ENCODE measurements at places on chromosomes 5 and 9.
A peak's percentile ranks its signal among the peaks of the same experiment; 100 is the strongest.

GRCh38 chr9:17013010-17013409 lies 121.8 kb upstream of the CNTLN start:
- no peak for DNase-seq

- DNase-seq: no peak
Observed at GRCh38 chr9:131743096-131743495, 3.2 kb upstream of the RAPGEF1 start.

GRCh38 chr5:88732862-88733261 lies 150.1 kb downstream of the MEF2C start:
- no peak for DNase-seq

GRCh38 chr5:151224372-151224771 lies 480 bp upstream of the CCDC69 start:
- DNase-seq: no peak

DNA sequence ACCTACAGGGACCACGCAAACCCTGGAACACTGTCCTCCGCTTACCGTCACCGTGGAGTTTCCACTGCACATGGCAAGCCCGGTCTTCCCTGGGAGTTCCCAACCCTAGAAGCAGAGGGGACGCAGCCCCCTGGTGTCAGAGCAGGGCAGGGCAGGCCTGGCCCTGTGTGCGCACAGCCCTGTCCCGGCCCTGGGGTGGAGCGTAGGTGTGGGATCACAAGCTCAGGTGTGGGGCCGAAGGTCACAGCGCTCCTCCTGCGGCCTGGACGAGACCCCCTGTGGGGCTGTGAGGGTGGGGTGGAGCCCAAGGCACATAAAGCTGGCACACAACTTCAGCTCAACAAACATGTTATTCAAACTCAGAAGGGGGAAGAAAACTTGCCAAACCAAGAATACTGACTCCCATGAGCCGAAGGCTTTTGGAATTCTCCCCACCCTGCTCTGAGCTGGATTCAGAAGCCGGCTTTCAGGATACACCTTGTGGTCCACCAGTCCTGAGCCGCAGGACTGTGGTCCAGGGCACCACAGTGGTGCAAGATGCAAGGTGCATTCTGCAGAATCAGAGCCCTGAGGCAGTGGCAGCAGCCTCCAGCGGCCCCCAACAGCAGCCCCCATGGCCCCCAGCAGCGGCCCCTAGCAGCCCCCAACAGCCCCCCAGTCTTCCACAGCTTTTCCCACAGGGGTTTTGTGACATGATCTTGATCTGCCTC lies 11.8 kb upstream of the EXOC3 start:
- DNase-seq: peak; percentile 58

DNA sequence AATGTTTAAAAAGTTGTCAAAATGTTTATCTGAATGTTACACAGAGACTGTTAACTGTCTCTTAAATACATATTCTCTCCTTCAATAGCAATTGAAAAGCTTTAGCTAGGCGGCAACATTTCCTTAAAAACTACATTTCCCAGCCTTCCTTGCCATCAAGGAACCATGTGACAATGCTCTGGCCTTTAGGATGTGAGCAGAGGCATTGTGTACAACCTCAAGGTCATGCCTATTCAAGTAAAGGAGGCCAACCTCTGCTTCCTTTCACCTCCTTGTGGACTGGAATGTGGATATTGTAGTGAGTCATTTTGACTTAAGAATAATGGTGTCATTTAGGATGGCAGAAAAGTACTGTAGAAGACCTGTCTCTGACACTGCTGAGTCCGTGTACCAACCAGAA lies 23.7 kb upstream of the MROH2B start:
- no peak for DNase-seq

DNA sequence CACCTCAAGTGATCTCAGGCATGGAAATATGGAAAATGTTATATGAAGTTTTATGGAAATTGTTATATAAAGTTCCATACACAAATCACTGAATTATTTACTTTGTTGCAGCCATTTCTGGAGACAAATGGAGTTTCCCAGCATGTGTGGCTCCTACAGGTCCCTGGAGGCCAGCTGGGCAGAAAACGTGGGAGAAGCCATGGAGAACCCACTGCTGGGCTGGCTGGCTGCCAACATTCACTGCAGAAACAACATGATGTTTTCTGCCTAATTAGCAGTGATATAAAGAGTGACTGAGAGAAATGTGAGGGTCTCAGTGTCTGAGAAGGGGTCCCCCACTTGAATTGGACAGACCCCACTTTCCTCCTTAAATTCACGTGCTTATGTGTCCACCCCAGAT lies 208.8 kb upstream of the IRX2 start:
- no peak for DNase-seq

GRCh38 chr5:109877670-109878045 lies 187.9 kb downstream of the MAN2A1 start:
- DNase-seq: no peak

DNA sequence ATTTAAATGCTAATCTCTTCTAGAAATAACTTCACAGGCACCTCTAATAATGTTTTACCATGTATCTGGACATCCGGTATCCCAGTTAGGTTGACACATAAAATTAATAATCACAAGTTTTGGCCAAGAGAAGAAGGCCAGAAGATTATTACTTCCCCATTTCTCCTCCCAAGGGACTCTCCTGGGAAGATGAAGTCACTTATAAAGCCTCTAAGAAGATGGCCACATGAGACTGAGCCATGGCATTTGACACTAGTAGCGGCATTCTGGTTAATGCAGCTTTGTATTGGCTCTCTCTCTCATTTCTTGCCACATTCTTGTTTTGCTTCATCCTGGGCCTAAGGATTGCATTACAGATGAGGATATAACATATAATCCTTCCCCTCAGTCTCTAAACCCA lies 34.5 kb upstream of the RASA1 start:
- DNase-seq: no peak

DNA sequence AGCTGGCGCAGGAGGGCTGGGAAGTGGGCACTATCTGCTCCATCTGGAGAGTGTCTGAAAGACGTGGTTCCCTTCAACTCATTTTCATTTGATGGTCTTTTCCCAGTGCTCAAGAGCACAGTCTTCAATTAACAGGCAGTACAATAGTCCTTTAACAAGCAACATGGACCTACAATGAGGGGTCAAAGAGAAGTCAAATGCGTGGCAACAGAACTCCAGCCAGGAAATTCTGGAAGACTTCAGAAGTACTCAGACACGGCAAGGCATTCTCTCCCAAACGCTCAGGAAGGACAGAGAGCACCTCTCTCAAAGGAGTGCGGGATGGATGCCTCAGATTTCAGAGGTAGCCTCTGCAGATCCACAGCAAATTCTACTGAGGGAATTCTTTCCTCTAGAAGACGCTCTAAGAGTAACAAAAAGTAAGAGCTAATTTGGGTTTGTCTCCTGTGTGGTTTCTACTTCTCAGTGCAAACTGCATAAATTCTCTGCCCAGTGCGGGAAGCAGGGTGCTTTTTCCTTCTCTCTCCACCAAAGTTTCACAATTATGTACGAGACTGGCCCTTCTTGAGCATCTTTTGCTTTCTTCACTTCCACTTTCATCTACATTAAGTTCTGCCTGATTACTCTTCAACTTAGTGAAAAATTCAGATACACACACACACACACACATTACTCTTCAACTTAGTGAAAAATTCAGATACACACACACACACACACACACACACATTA lies 56.4 kb downstream of the LHFPL2 start:
- DNase-seq: no peak

DNA sequence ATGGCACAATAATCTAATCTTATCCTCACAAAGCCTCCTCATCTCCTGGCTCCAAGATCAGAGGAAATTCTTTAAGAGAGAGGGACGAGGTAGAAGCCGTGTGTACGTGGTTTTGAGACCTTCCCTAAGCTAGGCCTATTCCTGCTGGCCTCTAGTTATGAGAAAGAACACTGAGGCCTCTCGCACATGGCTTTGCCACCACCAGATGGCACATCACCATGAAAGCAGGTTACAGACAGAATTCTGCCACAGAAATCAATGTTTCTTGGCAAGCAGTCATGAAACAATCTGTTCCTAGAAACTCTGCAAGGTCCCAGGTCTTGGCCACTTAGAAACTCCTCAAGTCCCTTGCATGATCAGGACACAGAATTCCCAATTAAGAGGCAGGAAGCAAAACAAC lies 268.2 kb upstream of the TAS2R1 start:
- no peak for DNase-seq

- no peak for DNase-seq
Observed at GRCh38 chr5:96384353-96384752, 48.7 kb downstream of the PCSK1 start.

GRCh38 chr5:18497089-18497488 lies 862.8 kb downstream of the TAF11L14 start:
- DNase-seq: no peak

GRCh38 chr9:99699396-99699795 lies 122.3 kb upstream of the NR4A3 start:
- no peak for DNase-seq

GRCh38 chr5:6405591-6405990 lies 27.2 kb upstream of the MED10 start:
- DNase-seq: no peak

DNA sequence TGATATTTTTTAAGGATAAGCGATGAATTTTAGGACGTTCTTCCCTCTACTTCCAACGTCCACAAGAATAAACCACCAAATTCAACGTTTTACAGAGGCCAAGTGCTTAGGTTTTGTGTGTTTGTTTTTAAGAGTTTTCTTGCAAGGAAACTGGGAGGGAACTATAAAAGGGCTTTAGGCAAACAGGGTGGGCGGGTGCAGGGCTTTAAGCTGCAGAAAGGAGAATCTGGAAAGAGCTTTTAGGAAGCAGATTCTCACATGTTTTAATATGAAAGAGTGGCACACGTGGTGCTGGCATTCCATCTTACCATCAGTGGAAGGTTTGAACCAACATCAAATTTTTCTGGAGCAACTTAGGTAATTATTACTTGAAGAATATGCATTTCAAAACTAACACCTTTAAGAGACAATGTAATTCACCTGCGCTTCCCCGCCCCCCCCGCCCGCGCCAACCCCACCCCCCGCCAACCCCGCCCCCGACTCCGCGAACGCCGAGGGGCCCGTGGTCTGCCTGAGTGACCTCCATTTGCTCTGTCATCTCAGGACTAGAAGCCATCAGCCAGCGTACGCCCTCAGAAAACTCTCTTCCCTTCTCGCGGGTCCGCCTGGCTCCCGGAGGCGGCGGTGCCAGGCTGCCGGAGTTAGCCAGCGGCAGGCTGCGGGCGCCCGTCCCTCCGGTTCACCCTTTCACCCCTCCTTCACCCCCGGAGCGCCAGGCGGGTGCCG lies 911 bp upstream of the PIK3R1 start:
- DNase-seq: no peak

DNA sequence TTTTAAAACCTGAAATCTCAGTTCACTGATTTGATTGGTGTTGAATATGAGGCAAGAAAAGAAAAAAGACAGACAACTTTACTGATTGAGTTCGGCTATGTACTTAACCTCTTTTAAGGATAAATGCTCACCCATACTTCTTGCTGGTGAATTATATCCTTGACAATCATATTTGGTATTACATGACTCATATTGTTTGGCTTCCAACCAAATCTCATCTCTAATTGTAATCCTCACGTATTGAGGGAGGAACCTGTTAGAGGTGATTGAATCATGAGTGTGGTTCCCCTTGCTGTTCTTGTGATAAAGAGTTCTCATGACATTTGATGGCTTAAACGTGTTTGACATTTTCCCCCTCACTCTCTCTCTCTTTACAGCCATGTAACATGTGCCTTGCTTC lies 255.6 kb upstream of the IZUMO3 start:
- no peak for DNase-seq

DNA sequence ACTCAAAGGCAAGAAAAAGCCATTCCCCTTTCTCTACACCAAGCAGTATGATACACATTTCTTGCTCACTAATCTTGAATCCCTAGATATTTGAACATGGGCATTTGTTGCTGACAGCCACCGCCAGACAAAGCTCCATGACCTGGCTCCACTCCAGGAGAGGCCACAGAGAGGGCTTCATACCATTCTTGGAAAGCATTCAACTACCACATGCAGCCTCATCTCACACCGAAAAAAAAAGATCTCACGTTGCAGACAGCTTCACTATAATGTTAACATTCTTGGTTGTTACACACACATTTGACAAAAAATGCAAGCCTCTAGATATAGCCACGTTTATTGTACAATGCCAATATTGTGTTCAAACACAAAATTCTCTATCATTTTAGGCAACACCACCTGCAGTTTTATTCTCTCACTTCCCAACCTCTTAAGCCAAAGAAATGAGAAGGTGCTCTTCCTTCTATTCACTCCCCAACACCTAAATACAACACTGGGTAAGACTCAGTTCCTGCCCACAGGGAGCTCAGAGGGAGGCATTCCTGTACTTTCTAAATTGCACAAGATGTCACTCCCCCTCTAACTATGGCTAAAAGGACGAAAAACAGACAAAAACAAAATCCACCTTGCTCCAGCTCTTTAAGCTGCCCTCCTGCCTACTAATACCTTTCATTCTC lies 222.4 kb downstream of the TSSK1B start:
- DNase-seq: no peak

- DNase-seq: no peak
Observed at GRCh38 chr5:108636135-108636853, 111.4 kb upstream of the FER start.

- DNase-seq: no peak
Observed at GRCh38 chr5:141825791-141826560, 52.2 kb downstream of the PCDH1 start.

GRCh38 chr9:124593651-124594058 lies 86.5 kb upstream of the NR5A1 start:
- DNase-seq: no peak

DNA sequence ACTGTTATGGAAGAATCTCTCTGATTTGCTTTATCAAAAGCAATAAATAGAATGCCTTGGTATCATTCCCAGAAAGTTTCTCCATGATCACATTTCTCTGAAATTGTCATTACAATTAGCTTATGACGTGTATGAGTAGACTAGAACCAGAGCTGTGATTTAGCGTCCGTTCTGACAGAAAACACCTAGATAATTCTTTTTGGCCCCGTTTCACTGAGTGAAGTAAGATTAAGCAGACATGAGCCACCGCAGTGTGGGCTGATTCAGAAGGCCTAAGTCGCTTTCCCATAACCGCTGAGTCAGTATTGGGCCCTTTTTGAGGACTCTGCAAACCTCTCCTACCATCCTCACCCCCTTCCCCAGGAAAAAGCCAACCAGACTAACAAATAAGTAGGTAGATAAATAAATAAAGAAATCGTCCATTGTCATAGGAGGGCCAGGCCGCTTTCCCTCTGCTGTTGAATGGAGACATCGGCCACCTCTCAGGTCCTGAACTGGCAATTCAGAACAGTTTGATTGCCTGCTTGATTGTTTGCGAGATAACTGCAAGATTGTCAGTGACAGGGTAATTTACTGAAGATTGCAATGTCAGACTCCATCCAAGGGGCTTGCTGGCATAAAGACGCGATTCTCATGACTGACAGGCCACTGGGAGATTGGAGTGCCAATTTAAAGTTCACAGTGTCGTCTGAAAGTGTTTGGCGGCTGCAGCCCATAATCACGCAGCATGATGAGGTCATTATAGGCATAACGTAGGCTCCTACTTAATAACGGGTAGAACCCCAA lies 105.0 kb upstream of the WWC1 start:
- DNase-seq: no peak
